Ecto neural progenitor cell (in vitro differentiated cells): ENCODE measurements at places on chromosomes 13 and 19.
A peak's percentile ranks its signal among the peaks of the same experiment; 100 is the strongest.

- DNase-seq, result no peak
Observed at GRCh38 chr13:114065926-114066774, 66.3 kb downstream of the RASA3 start.

DNA sequence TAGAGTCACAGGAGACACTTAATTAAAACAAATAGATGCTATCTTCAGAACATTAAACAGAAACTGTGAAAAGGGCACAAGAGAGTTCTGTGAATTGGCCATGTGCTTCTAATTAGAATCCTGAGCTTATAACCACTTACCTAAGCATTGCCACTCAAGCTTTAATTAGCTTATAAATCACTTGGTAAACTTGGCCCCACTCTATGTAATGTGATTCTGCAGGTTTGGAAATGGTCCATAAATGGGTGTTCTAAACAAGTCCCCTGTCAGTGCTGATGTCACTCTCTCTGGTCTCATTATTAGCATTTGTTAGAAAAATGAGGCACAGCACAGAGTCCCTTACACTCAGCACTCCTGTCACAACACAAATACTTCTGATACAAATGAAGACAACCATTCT, 18.0 kb downstream of the ZNF91 start:
- DNase-seq, result no peak

- no peak for DNase-seq
Observed at GRCh38 chr19:6101991-6102390, 8.3 kb downstream of the RFX2 start.

- no peak for DNase-seq
Observed at GRCh38 chr13:49022472-49023144, 46.9 kb downstream of the FNDC3A start.

DNA sequence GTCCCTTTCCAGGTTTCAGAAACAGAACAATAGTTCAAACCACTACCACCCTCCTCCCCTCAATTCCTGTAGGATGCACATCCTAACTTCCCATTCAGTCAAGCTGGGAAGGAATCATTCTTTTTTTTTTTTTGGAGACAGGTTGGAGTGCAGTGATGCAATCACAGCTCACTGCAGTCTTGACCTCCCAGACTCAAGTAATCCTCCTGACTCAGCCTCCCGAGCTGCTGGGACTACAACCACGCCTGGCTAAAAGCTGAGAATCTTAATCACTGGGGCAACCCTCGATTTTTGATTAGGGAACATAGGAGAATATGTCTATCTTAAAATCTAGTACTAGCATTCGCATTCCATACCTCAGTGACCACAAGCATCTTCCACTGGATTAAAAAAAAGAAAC, 146.2 kb downstream of the ABCC4 start:
- no peak for DNase-seq

DNA sequence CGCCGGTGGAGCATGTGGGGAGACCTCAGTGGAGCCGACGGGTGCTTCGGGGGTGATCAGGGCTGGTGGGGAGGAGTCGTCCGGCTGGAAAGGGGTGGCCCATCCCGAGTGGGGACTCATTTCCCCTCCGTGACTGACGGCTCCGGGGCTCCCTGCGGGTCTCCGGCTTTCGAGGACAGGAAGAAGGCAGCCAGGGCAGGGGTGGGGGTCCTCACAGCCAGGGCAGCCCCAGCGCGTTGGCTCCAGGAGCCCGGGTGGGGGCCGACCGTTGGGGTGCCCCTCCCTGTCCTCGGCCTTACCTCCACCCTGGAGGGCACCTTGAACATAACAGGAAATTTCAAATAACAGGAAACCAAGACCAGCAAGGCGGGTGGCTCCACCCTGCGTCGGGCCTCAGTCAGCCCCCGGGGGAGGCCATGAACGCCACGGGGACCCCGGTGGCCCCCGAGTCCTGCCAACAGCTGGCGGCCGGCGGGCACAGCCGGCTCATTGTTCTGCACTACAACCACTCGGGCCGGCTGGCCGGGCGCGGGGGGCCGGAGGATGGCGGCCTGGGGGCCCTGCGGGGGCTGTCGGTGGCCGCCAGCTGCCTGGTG, at the start of gene S1PR4:
S1PR4 (plus strand) TSS at position 393 of the 596 bp plus-strand sequence; CDS start at position 417, 24 bp downstream.
- no peak for DNase-seq

- DNase-seq, result no peak
Observed at GRCh38 chr13:66778461-66778860, 451.7 kb downstream of the PCDH9 start.

DNA sequence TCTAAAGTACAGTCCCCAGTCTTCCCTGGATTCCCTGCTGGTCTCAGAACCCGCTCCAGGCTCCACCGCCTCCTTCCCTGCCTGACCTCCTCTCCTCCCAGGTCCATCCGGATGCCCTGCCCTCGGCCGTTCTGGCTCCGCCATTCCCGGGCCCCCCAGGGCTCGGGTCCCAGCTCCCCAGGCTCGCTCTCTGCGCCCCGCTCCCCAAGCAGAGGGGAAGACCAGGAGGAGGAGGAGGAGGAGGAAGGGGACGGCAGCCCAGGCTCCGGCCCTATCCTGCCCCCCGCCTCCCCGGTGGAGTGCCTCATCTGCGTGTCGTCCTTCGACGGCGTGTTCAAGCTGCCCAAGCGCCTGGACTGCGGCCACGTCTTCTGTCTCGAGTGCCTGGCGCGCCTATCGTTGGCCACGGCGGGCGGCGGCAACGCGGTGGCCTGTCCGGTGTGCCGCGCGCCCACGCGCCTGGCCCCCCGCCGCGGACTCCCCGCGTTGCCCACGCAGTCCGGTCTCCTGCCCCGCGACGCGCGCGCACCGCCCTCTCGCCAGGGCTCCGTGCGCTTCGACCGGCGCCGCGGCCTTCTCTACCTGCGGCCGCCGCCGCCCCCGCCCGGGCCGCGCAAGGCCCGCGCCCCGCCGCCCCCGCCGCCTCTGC, 647 bp downstream of the RNF225 start:
- no peak for DNase-seq

DNA sequence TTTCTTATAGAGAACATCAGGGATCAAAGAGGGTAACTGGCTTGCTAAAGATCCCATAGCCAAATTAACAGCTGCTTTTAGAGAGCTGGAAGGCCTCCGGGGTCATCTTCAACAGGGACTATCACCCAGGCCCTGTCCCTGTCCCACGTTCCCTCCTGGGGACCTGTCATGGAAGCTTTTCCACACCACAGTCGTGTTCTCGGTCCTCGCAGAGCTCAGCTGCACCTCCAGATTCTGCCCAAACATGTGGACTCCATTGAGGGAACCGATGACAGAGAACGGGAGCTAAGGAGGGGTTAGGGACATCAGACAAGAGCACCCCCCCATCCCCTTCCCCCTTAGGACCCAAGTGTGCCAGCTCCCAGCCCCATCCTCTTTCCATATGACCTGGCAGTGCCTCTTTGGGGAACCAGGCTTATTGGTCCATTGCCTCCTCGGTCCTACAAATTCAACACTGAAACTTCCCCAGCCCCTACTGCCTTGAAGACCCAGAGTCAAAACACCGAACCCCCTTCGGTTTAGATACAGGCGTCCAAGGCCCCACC, 568 bp downstream of the FUZ start:
- DNase-seq, result no peak

- DNase-seq, result no peak
Observed at GRCh38 chr13:110399801-110400200, 92.7 kb downstream of the COL4A2 start.

DNA sequence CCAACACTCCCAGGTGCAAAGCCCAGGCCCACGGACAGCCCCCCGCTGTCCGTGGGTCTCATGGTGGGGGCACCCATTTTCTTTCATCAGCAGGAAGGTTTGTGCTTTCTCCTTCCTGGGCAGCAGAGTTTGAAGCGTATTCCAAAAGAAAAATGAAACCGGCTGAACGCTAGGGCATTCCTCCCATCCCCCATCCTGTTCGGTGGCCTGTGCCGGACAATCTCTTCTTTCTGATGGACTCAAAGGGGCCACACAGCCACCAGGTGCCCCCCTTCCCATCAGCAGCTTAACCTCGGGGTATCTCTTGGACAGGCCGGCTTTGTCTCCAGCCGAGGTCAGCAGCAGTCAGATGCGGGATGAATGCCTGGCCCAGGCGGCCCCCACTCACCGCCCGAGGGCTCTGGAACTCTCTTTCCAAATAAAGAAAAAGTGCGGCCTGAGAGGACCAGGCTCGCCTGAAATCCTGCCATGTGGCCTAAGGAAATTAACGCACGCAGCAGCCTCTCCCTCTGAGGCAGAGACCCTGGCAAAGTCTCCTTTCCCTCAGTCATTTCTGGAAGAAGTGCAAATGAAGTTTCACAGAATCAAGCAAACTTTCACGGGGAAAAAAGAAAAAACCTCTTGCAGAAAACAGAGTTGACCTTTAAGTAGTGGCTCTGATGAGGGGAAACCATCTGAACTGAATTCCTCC, 67.8 kb downstream of the RASA3 start:
- peak; percentile 89 for DNase-seq

DNA sequence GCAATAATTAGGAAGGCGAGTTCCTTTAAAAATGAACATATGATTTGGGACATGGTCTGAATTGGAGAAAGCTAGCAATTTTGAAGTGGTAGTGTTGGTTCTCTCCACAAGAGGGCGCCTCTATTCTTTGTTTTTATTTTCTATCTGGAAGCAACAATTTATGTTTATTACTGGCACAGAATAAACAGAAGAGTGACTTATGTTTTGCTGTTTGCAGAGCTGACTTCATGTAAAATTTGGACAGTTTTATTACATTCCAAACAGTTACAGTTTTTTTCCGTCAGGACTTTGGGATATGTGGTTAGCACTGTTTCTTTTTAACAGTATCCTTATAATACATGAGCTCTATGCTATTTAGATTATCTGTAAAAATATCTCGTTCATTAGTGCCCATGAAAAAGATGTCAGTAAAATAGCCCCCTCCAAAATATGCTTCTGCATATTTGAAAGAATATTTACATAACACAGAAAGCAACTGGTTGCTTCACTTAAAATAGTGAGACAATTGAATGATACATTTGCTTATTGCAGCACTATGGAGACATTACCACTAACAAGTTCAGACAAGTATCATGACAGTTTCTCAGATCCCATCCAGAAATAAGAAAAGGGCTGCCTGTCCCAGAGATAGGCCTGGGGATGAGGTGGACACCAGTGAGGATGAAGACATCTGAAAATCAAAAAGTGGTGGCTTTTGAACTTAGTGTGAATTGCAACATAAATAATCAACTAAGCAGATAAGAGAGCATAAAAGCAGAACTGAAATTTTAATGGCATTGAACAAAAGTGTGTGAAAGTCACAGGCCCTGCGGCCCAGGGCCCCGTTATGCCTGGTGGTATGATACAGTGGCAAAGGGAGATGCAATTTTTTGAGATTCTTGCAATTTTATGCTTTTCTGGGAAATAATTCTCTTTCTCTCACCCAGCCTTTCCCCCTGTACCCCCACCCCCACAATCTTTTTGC, 32.3 kb upstream of the FGF9 start:
- DNase-seq, result no peak

DNA sequence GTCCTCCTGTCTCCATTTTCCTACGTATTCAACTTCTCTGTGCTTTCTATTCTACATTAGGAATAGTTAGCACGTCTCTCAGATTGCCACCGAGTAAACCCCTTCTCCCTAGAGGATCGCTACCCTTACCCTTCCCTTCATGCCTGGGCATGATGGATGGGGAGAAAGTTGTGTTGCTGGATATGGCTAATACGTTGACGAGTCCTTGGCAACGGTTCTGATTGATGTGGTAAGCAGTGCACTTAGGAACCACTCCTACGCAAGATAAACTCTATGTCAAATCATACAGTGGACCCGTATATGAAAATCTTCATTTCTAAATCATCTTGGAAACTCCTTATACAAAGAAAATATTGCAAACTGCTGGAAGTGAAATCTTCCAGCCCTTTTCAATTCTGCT, 224.5 kb downstream of the EFNB2 start:
- DNase-seq, result no peak
